Activated T-helper 1 cell treated with Interleukin-2 at 50 U/mL for 16 hours (primary cell): ENCODE measurements at places on chromosomes 1 and 21.

GRCh38 chr1:16717336-16718098 lies 22.8 kb upstream of the RNU1-4 start:
- DNase-seq: no peak

GRCh38 chr21:17548262-17548661 lies 35.4 kb downstream of the CXADR start:
- DNase-seq: no peak

GRCh38 chr1:172935062-172935592 lies 115.6 kb downstream of the TNFSF18 start:
- no peak for DNase-seq

DNA sequence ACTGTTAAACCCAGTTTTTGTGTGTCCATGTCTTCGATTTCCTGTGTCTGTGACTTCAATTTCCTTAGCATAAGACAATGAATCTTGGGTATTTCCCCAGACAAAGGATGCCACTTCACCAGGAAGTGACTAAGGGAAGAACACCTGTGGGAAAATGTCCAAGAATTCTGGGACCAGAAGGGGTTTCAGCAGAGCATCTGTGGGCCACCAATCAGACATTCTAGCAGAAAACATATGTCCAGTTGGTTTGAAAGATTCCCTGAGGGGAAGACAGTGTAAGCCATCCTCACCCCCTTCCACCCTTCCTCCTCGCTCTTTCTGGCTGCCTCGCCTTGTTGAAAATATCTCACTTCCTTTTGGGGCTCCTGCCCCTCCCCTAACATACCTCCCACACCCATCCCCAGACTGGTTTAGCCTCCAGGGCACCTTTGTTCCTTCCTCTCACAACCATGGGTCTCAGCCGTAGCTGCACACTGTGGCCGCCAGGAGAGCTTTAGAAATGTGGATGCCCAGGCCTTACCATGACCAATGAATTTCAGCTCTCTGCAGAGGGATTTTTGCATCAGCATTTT lies 25.5 kb upstream of the IFNAR1 start:
- peak; percentile 16 for DNase-seq

DNA sequence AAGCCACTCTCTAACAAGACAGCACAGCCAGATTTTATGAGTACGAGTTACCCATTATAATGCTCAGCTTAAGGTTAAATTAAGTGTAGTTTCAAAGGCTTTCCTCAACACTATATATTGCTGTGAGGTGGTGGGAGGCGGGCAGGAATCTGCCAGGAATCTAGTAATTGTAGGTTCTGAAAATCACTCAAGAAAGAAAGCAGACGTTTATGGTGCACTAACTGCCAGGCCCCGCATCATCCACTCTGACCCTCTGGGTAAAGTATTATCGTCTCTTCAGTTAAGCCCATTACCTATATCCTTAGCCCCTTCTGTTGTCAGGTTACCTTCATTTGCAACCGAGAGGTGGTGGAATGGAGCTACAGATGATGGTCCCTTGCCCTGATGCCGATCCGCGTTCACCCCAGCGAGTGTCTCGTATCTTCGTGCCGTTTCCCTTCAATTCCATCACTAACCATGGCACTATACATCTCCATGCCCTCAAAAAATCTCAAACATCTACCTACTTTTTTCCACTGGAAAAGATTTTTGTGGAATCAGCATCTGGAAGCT lies 12.4 kb downstream of the HMGN1 start:
- no peak for DNase-seq

DNA sequence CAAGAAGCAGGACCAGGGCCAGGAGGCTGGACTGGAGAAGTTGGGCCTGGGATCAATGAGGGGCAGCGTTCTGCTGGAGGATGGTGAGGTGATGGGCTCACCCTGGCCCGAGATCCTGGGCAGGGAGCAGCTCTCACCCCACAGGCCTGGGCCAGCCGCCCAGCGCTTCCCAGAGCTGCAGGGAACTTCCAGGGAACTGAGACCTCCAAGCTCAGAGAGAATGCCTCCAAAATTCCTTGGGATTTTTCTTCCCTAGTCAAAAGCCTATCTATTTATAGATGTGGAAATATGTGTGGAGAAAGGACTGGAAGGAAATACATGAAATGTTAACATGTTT lies 121.2 kb downstream of the SPSB1 start:
- DNase-seq: no peak

DNA sequence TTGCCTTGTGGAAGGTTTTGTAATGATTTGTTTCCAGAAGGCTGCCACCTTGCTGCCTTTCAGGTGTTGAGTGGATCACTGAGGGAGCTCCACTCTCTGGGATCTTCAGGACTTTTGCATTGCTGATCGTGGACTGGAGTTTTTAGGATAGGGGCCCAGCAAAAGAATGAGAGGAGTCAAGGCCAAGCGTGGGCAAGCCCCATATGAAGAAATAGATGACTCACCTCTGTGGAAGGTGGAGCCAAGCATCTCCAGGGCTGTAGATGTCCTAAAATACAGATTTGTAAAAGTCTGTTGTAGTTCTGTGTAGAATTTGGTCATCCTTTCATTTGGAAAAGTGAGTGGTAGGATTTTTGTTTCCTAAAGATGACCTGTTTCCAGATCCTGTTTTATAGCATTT lies 67.0 kb downstream of the ST3GAL3 start:
- no peak for DNase-seq
